ENCODE measurements at places on chromosomes 2 and 18. TPM values are rescaled to one million over a fixed set of nuclear protein-coding genes. Genes with fewer than 3 reads are reported as not detected.

GRCh38 chr2:233929352-233930022, 12.3 kb downstream of the TRPM8 start:
- DNase-seq: no peak

CCBE1 gene
- not detected for total RNA-seq

DNA sequence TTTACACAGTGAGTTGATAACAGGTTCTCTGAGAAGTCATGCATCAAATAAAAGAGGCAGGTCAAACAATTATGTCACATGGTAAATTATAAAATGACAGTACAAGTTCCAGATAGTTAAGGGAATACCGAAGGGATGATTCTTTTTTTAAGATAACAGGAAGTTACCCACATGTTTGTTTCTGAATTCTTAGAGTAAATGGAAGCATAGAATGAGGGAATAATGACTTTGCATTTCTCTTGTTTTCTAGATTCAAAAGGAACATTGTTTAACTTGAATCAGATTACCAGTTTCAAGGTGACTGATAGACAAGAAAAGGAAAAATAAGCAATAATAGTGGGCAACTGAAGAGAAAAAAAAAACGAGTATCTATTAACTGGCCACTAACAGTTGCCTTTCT, 124.5 kb downstream of the MIB1 start:
- no peak for DNase-seq

ZNF385B gene
- total RNA-seq: not detected

FOXD4L1 gene
- 0.18 TPM for total RNA-seq

ST6GAL2 gene
- not detected for total RNA-seq

DNA sequence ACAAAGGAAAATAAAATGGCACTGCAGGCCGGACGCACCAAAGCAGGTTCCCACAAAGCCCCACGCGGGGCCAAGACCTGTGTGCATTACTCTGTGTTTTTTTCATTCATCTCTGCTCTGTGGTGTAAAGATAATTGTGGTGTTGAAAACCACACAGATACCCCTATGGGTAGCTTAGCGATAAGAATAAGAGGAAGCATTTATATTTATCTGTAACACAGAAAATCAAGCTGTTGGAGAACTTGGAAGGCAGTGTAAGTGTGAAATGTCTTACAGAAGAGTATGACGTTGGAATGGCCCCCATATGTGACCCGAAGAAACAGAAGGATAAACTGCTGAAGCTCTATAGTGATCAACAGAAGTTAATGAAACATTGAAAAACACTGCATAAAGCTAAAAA, 20.3 kb upstream of the MARCO start:
- DNase-seq: no peak

GATA6 gene
- 0.11 TPM for total RNA-seq

DNA sequence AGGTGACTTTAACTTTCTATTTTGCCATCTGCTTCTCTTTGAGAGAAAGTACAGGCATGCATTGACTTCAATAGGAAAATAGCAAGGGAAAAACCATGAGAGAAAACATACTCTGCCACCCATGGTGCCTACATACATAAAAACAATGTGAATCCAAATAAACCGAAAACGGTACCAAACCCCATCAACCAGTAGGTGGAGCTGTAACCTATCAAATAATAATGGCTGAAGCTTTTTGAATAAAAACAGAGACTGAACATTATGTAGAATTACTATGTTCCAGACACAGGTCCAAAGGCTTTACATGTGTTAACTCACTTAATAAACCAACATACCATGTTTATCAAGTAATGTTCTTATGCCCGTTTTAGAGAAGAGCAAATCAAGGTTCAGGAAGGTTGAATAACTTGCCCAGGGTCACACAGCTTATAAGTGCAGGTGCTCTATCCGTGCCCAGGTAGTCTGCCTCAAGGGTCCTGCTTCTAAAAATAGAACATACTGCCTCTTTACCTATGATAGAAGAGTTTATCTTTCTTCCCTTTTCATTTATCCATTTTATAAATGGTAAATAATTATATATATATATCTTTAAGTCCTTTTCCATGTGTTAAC, 293.9 kb upstream of the SYT4 start:
- DNase-seq: no peak

DNA sequence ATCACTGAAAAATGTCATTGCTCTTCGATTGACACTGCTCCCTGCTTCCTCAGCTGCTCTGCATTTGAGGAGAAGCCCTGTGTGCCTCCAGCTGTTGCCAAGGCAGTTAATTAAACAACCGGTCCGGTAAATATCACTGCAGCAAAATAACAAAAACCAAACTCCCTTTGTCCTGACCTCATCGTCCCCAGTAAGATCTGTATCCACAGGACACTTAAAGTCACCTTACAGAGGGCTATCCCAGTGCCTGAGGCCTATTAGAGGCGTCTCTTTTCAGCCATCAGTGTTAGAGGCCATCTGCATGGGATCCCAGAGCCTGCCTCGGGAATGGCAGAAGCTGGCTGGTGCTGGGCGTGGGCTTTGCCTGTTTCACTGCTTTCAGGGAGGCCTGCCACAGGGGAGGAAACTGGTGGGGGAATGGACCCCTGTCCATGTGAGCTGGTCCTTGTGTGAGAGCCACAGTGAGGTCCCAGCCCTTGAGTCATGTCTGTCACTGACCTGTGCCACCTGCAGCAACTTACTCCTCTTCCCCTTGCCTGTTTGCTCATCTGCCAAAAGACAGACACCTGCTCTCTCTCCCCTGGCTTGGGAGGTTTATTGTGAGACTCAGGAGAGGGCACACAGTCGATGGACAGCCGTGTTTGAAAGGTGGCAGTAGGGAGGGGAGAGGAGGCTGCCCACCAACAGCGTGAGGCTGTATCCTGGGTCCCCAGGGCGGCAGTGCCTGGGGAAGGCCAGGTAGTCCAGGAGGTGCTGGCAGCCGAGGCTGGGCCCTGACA, 117.7 kb upstream of the MCFD2 start:
- DNase-seq: no peak
